Smooth muscle cell of the pulmonary artery (primary cell): ENCODE measurements at places on chromosomes 1 and 21. TPM values are rescaled to one million over a fixed set of nuclear protein-coding genes. Genes with fewer than 3 reads are reported as not detected.

Gene CYP2J2
- 0.07 TPM in 1 of 2 replicates, not detected in the other for total RNA-seq

Gene SAMD13
- total RNA-seq, result 0.36 and 0.52 TPM in 2 replicates

Gene ELAPOR1
- 0.39 and 0.59 TPM in 2 replicates for total RNA-seq

Gene PI4KB
- 49.5 and 56.3 TPM in 2 replicates for total RNA-seq

Gene ETS2
- total RNA-seq, result 32.5 and 64.9 TPM in 2 replicates

Gene TRNP1
- total RNA-seq, result 13.0 and 15.4 TPM in 2 replicates

Gene SYNJ1
- total RNA-seq, result 10.1 and 13.2 TPM in 2 replicates

Gene MRPL20
- 66.3 and 70.6 TPM in 2 replicates for total RNA-seq

Gene RGS13
- total RNA-seq, result not detected in 2 replicates

Gene MCOLN3
- total RNA-seq, result 0.72 and 0.73 TPM in 2 replicates

Gene PDPN
- total RNA-seq, result 1.1 and 17.3 TPM in 2 replicates

Gene NGF
- total RNA-seq, result 6.6 and 8.8 TPM in 2 replicates

Gene CNN3
- 393 and 490 TPM in 2 replicates for total RNA-seq

Gene ACTN2
- 0.53 and 1.0 TPM in 2 replicates for total RNA-seq

Gene SLC25A34
- 0.73 and 1.3 TPM in 2 replicates for total RNA-seq

Gene PKNOX1
- total RNA-seq, result 17.9 and 40.0 TPM in 2 replicates

Gene LCE1C
- not detected in 2 replicates for total RNA-seq

Gene COL16A1
- 90.8 and 97.8 TPM in 2 replicates for total RNA-seq

Gene COL11A1
- 1.2 and 2.5 TPM in 2 replicates for total RNA-seq

Gene GSTM5
- total RNA-seq, result 4.1 and 5.0 TPM in 2 replicates

Gene OR2L5
- not detected in 2 replicates for total RNA-seq

Gene UMODL1
- 0.03 TPM in 1 of 2 replicates, not detected in the other for total RNA-seq

Gene LDLRAD1
- total RNA-seq, result not detected in 2 replicates

Gene OR2T33
- not detected in 2 replicates for total RNA-seq

Gene SRGAP2C
- total RNA-seq, result 30.0 and 38.1 TPM in 2 replicates

Gene LRRC71
- total RNA-seq, result 0.13 TPM in 1 of 2 replicates, not detected in the other

Gene ADGRL4
- 34.7 and 58.7 TPM in 2 replicates for total RNA-seq

Gene SNRNP40
- total RNA-seq, result 62.0 and 69.6 TPM in 2 replicates

Gene CACNA1S
- 0.07 TPM in 1 of 2 replicates, not detected in the other for total RNA-seq

Gene FOXD2
- total RNA-seq, result 0.10 and 0.20 TPM in 2 replicates

Gene TRIM58
- 0.07 and 0.13 TPM in 2 replicates for total RNA-seq

Gene ASCL5
- not detected in 2 replicates for total RNA-seq

Gene TIMM17A
- total RNA-seq, result 52.6 and 61.4 TPM in 2 replicates

Gene C1QC
- not detected in 2 replicates for total RNA-seq

Gene FDPS
- total RNA-seq, result 106 and 139 TPM in 2 replicates

Gene ATAD3C
- total RNA-seq, result 0.40 TPM in 1 of 2 replicates, not detected in the other

Gene ETV3L
- not detected in 2 replicates for total RNA-seq
